ENCODE measurements at places on chromosomes 6 and 20.

DNA sequence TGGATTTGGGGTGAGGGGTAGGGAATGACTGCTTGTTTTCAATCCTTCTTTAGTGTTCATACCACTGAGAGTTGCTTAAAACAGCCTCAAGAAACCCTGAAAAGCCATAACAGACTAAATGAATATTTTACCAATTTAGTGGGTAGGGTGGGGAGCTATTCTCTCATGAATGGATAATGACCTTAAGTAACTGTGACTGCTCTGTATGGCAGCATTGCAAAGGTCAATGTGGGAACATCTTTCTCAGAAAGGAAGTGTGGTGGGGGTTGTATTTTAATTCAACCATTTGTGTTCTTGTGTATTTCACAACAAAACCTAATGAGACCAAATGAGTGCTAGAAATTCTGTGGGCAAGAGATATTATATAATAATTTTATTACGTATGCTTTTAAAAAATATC, 55.7 kb downstream of the PHACTR2 start:
- no peak for DNase-seq

- DNase-seq, result no peak
Observed at GRCh38 chr6:150841189-150841588, 24.3 kb upstream of the MTHFD1L start.

DNA sequence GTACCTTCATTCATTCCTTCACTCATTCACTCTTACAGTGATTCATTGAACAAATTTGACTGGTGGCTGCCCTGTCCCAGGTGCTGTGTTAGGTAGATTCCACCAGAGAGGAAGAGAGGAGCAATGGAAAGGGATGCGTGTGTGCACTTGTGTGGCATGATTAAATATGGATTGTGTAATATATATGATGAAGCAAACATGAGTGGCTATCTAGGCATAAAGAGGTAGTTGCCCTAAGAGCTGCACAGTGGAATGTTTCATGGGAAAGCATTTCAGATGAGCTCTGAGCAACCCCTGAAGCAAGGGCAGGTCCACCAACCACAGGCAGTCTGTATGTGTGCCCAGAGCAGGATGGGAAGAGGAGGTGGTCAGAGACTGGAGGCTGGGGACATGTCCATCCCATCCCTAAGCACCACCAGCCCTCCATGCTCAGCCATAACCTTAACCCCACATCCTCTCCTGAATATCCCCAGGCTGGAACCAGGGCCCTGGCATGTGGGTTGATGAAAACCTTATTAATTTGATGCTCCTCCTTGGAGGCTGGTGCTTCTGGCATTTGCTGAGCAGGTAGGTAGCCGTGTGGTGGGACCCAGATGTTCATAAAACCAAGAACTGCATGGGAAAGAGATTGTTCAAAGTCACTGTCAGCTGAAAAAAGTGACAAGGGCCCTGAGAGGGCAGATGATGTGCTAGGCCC, 226.2 kb downstream of the SYNDIG1 start:
- DNase-seq, result no peak

DNA sequence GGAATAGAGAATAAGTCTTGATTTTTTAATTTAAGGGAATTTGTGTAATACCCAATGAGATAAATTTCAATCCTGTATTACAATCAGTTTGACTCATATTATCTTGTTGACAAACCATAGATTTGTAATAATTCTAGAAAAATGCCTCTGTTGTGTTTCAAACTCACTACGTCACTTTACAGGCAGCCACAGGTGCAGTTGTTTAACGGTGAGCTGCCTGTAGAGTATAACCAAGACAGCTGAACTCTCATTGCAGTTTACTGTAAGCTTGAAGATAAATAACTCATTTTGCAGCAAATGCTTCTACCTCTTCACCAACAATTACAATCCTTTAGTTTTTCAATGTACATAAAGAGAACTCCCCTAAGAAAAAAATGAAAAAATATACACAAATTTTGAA, 114.3 kb downstream of the PRKN start:
- no peak for DNase-seq

- no peak for DNase-seq
Observed at GRCh38 chr20:15209537-15209936, 872.1 kb upstream of the FLRT3 start.

GRCh38 chr6:12293931-12294807, 4.0 kb downstream of the EDN1 start:
- DNase-seq, result no peak

DNA sequence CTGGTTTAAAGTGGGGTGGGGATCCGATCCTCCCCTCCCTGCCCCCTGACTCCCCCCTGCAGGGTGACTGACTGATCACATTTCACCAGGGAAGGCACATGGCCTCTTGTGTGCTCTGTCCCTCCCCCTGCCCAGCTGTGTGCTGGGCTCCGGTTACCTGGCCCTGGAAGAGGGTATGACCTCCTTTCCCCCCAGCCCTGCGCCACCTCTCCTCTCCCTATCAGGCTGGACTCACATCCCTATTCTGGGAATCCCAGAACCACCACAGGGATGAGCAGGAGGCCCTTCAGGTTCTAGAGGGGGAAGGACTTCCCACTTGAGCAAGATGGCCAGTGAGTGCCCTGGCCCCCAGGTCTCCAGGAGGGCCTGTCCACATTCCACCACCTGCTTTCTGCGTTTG, 2.1 kb upstream of the IP6K3 start:
- DNase-seq, result no peak

- no peak for DNase-seq
Observed at GRCh38 chr6:65979120-65979519, 272.1 kb upstream of the EYS start.

DNA sequence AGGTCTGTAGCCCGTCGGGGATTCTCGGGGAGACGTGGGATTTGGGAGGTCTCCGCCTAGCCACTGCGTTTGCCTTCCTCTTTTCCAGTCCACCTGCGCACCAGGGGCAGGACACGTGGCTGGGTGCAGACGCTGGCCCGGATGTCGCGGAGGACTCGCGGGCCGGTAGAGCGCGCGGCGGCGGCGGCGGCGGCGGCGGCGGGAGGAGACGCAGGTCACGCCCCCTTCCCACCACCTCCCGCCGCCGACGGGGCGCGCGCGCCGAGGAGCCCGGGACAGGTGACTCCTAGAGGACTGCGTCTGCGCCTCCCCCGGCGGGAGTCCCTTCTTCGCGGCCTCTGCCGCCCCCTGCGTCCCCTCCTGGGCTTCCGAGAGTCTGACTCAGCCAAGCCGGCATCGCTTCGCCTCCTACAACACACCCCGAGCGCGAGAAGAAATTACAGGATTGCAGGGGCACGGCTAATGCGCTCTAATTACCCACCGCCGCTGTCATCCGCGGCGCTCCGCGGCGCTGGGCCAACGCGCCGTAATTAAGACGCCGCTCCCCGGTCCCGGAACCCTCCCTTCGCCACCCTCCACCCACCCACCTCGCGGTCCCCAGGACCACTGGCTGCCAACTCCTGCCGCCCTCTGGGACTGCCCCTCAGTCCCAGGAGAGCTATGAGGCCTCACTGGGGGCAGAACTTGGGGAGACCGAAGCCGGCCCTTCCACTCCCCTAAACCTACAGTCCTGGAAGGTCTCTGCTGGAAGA, 124.5 kb downstream of the MRPL14 start:
- peak; percentile 19 for DNase-seq

DNA sequence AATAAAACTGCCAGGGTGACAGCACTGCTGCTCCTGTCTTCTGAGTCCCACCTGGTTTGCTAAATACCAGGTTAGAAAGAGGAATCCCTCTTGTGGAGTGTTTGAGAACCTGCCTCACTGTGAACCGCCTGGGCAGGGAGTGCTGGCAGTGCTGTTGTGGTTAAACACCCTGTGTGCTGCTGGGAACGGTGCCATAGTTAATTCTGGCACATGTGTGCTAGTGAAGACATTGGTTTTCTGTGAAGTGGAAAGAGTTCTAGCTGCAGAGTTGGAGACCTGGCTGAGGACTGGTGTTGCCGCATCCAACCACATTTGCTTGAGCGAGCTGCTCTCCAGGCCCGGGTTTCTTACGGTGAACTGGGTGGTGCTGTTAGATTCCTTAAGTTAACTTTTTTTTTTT, 72.7 kb downstream of the IGF2R start:
- no peak for DNase-seq
